Mammary epithelial cell (primary cell): ENCODE measurements at places on chromosomes 12 and 14.

DNA sequence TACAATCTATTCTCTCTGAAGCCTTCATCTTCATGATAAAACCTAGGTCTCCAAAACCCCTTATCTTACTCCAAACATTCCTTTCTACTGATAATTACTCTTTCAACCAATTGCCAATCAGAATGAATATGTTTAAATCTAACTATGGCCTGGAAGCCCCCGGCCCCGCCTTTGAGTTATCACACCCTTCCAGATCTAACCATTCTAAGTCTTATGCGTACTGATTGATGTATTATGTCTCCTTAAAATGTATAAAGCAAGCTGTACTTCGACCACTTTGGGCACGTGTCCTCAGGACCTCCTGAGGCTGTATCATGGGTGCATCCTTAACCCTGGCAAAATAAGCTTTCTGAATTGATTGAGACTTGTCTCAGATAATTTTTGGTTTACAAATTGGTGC, 14.4 kb downstream of the PABPN1 start:
- no peak for DNase-seq

- no peak for DNase-seq
Measured at GRCh38 chr14:65187421-65188049, 85.2 kb upstream of the MAX start.

- no peak for DNase-seq
Measured at GRCh38 chr14:31283578-31284252, 76.1 kb upstream of the HECTD1 start.

DNA sequence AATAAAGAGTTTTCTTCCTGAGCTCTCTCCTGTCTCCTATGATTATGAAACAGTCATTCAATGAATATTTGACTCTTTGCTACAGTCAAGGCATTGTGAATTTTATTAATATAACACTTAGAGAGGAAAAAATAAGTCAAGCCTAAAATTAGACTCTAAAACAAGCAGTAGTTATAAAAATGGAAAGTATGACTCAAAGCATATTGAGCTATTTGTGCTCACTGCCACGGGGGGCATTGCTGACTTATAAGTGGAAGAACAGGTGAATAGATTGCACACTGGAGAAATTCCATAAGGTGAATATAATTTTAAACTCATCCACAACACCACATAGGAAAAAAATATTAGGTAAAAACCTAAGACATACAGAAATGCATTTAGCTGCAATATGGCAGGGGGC, 87.7 kb upstream of the CCDC196 start:
- DNase-seq: no peak

- DNase-seq: peak; percentile 20
Measured at GRCh38 chr12:25730489-25731349, 177.6 kb upstream of the LMNTD1 start.

DNA sequence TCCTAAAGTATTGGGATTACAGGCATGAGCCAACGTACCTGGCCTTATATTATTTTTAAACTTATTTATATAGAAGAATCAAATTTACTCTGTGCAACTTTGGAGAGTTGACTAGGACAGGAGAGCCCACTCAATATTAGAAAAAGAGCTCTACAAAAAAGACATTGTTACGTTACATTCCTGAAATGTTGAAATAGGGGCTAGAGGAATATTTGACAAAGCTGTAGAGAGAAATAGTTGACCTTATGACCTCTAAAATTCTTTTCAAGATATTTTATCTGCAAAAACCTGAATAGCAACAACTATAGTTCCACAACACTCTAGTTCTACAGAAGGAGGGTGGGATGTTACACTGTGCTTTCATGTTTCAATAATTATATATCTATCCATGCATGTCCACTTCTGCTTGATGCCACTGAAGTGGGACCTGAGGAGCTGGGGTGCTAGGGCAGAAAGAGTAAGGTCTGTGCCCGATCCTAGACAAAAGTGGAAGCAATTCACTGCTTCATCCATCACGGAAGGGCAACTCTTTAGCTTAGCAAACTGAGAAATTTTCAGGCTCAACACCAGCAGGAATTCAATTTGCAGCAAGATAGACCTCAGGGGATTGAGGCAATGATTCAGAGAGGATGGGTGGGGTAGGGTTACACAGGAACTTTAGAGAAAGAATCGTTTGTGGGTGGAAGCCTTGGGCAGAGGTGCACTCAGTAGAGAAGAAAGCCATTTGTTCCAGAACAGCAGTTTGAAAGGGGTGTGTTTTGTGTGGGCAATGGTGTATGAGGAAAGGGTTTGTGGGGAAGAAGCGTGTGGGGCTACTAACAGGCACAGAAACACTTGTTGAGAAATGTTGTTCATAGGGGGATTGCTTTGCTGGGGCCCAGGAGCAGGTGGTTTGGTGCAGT, 16.0 kb upstream of the RNASE10 start:
- DNase-seq: peak; percentile 73

- no peak for DNase-seq
Measured at GRCh38 chr12:83559650-83560049, 872.9 kb downstream of the TMTC2 start.

- DNase-seq: no peak
Measured at GRCh38 chr12:112261559-112261958, 120.7 kb downstream of the HECTD4 start.

DNA sequence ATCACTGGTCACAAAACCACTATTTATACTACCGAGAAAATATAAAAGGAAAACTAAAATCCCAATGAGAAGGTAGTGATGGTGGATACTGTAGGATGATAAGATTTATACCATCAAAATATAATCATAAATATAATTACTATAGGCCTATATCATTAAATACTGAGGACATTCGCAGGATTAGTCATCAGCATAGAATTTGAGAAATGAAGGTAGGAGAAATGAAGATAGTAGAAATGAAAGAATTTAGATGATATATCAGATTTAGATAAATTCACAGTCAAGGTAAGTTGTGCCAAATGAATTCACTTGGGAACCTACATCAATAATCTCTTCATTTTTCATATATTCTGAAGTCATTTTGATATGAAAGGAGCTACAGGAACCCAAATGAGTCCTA, 82.8 kb downstream of the DAAM1 start:
- no peak for DNase-seq

DNA sequence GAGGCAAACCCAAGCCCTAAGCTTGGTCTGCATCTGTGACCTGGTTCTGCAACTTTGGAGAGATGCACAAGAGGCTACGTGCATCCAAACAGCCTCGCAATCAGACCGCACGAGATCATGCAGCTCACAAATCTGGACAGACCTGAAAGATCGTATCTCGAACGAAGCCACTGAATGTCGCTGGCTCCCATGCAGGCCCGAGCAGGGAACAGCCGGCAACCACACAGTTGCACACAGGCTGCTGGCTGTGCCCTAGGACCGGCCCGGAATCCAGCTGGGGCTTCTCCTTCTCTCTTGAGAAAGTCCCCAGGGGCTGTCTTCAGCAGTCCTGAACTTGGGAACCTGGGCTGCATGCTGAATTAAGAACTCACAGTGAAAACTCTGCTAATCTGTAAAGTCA, 27.9 kb downstream of the WNT5B start:
- DNase-seq: no peak

GRCh38 chr14:93369713-93370266, 22.8 kb downstream of the COX8C start:
- peak; percentile 11 for DNase-seq

DNA sequence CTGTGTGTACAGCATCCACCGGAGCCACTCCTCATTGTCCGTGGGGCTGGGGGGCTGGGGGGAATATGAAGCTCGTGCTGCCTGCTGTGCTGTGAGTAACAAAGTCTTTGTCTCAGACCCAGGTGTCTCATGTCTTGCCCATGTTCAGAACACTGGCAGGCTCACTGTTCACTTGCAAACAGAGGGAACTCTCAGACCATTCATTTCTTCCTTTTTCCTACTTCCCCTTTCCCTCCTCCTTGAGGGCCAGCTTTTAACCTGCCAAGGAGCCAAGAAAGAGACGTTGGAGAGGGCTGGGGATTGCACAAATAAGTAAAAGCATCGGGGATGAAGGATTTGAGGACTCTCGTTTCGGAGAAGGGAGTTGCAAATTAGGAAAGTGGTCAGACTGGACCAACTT, 21.6 kb downstream of the GPR132 start:
- DNase-seq: no peak

DNA sequence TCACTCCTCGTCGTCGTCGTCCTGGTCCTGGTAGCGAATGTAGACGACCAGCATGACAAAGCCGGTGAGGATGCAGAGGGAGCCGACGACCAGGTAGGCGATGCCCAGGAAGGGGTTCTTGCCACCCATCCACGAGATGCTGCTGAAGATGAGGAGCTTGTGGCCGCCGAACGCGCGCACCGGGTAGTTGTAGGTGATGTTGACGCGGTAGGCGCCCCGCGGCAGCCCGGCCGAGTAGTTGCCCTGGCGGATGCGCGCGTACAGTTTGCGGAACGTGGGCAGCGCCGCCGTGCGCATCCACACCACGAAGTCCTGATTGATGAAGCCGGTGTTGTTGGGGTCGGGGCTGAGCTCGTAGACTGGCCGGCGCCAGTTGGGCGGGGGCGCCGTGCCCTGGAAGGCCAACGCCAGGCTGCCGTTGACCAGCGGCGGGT, 1.0 kb downstream of the TMEM30B start:
- DNase-seq: no peak

- peak; percentile 54 for DNase-seq
Measured at GRCh38 chr14:92040431-92041051, 682 bp upstream of the TRIP11 start.

DNA sequence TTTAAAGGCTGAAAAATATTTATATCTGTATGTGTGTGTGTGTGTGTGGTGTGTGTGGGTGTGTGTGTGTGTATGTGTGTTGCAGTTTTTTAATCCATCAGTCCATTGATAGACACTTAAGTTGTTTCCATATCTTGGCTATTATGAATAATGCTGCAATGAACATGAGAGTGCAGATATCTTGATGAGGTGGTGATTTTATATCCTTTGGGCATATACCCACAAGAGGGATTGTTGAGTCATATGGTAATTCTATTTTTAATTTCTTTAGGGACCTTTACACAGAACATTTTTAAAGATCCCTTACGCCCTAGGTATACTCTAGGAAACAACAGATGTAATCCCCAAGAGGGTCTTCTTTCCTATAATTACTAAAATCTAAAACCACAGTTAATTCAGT, 154.5 kb upstream of the CLEC14A start:
- no peak for DNase-seq

DNA sequence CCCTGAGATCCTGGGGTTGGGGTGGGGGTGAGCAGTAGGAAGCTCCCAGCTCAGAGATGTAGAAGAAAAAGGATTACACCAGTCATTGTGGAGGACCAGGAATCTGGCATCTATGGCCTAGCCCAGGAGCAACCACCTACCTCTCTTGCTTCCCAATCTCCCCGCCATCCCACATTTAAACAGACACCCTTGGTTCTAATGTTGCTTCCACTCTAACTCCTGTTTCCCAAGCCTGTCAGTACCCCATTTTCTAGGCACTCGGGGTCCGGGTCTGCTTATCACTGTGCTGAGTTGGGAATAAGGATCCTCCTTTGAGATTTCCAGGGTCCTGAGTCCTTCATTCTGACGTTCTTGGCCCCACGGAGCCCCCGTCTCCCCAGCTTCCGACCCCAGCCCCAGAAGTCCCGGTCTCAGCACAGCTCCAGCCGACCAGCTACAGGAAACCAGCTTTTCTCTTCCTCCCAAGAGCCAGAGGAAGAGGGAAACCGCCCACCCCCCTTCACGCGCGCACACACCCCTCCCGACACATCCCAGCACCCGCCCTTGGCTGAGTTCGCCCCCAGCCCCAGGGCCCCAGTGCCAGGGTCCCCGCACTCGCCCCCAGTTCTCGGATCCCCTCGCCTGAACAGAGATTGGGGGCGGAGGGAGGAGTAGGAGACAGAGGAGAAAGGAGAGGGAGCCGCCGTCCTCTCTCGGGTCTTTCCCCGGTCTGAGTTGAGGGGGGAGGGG, 1.2 kb downstream of the ITGA5 start:
- no peak for DNase-seq

- no peak for DNase-seq
Measured at GRCh38 chr12:54689984-54690383, 41.8 kb upstream of the DCD start.

DNA sequence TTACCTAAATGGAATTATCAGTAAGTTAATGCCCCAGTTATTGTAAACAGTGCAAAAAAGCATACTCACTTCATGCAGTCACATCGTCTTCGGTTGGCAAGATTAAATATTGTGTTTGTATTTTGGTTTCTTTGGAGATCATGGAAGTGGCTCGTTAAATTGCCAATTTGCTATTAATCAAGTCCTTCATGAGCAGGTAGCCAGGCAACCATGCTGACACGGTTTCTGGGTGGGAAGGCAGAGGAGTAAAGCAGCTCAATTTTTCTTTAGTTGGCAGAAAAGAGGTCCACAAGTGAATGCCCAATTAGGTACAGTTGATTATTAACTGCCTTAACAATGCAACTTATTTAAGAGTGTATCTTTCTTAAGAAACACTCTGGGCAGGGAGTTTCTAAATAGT, 43.9 kb downstream of the PPP4R3A start:
- no peak for DNase-seq

- peak; percentile 9 for DNase-seq
Measured at GRCh38 chr14:80304125-80304766, 92.9 kb upstream of the DIO2 start.

- DNase-seq: no peak
Measured at GRCh38 chr12:98294051-98294805, 221.2 kb upstream of the TMPO start.

DNA sequence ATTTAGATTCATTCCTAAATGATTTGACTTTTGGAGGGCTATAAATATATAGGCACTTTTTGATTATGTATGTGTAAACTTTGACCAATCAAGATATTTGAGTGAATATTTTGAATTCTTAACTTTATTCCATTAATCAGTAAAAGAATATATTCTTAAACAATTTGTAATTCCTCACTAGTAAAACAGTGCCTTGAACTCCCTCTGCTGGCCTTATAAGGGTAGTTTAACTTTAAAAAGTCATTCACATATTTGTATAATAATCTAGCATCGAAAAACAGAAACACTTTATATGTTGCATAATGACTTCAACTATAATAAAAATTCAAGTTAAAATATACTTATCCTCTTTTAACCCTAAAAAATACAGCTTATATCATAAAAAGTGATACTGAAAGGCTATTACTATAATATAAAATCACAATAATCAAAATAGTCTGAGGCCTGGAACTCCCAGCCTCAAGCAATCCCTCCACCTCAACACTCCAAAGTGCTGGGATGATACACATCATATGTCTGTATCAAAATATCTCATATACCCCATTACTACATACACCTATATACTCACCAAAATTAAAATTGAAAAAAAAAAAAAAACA, 31.2 kb downstream of the CCDC59 start:
- DNase-seq: peak; percentile 2

DNA sequence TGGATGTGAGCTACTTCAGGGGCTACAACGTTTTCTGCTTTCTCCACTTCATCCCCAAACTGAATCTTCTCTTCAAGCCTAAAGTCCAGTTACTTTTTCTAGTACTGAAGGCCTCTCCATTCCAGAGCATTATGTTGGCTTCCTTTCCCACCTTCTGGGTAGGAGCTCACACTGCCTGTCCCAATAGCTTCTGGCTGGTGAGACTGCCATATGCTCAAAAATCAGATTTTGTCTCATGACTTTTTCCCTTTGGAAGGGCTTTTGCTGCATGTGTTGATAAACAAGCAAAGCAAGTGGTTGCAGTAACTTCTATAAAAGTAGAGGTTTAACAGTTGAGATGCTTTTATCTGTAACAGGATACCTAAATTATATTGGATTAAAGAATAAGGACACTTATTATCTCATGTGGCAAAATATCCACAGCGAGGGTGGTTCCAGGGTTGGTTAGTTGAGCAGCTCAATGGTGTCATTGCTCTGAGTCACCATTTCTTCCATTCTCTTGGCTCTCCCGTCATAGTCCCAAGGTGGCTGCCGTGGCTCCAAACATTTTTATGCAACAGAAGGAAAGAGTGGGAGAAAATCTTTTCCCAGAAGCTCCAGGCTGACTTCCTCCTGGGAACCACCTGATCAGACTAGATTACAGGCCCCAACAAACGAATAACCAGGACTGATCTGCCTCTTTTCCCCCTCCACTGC, 15.1 kb upstream of the PPFIBP1 start:
- DNase-seq: no peak
